ENCODE measurements at places on chromosomes 3 and 15.
A peak's percentile ranks its signal among the peaks of the same experiment; 100 is the strongest.

GRCh38 chr3:133888726-133889340 is 6.8 kb downstream of the RAB6B start:
- DNase-seq: no peak

GRCh38 chr3:55912880-55913279 is 425.8 kb upstream of the WNT5A start:
- no peak for DNase-seq

DNA sequence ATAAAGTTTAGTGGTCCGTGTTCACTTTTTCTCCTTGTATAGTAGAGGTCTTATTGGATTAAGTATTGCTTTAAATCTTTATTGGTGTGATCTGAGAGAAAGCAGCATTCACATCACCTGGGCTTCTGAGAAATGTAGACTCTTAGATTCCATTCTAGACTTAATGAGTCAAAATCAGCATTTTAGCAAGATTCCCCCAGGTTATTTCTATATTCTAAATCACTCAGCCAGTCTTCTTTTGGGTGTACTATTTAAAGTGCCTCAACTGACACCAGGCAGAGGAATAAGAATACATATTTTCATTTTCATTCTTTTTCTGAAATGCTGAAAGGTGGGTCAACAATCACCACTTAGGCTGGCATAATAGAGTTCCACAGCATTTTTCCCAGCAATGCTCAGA is 481.7 kb downstream of the TUSC7 start:
- DNase-seq: no peak

DNA sequence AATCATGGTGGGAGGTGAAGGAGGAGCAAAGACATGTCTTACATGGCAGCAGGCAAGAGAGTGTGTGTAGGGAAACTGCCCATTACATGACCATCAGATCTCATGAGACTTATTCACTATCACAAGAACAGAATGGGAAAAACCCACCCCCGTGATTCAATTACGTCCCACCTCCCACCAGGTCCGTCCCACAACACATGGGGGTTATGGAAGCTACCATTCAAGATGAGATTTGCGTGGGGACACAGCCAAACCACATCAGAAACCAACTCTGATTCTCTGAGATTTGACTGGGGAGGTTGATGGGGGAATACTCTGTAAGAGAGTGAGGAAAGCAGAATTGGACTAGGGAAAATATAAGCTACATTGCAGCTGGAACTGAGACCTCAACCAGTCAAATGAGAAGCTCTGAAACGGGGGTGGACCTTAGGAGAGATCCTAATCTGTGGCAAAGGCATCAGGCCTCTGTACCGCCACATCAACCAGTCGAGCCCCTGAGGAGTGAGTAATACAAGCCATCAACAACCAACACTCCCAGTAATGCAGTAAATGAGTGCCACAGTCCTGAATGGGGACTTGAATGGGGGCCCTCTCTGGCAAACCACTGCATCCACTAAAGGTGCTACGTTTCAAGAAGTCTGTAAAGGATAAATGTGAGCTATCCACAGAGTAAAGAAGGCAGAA is 207.9 kb upstream of the GADL1 start:
- no peak for DNase-seq

GRCh38 chr3:176611703-176612102 is 585.6 kb downstream of the TBL1XR1 start:
- no peak for DNase-seq

DNA sequence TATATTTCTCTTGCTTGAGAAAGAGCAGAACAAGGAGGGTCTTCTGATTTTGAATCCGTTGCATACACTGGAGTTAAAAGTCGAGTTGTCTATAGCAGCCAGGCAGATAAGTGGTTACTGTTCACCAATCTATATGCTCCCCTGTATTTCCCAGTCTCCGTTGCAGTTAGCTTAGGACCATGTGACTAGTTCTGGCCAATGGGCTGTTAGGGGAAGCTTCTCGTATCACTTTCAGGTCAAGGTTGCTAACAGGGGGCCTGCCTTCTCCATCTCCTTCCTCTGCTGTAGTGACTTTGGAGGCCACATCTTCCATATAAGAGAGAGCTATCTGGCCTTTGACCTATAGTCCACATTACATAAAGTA is 188.5 kb upstream of the KBTBD8 start:
- DNase-seq: no peak

GRCh38 chr15:76979331-76979925 is 15.5 kb upstream of the PSTPIP1 start:
- no peak for DNase-seq

DNA sequence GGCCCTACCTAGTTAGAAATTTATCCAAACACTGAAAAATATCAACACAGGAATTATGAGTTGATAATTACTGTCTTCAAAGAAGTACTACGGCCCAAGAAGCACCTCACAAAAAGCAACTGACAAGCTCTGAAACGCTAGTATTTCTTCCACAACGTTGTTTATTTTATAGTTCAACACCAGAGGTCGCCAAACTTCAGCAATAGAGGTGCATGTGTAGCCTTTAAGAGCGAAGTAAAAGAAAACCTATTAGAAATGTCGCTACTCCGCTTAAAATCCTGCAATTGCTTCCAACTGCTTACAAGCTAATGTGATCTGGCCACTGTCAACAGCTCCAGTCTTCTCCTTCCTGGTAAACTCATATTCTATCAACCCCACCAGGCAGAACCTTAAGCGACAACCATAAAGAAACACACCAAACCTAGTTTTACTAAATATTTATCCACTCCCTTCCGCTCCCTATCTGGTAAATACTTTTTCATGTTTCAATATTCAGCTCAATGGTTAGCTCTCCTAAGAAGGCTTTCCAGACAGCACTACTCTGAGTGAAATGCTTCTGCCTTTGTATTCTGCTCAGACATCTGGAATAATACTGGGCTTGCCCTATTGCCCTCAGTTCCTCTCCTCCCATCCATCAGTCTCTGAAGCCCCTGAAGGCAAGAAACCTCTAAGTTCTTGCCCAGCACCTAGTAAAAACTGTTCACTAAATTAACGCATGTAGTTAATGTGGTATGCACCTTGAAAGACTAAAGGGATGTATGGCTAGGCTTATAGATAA is 110.2 kb downstream of the NR1I2 start:
- DNase-seq: peak; percentile 58

- no peak for DNase-seq
Observed at GRCh38 chr15:60399246-60399915, 1.6 kb upstream of the ANXA2 start.

DNA sequence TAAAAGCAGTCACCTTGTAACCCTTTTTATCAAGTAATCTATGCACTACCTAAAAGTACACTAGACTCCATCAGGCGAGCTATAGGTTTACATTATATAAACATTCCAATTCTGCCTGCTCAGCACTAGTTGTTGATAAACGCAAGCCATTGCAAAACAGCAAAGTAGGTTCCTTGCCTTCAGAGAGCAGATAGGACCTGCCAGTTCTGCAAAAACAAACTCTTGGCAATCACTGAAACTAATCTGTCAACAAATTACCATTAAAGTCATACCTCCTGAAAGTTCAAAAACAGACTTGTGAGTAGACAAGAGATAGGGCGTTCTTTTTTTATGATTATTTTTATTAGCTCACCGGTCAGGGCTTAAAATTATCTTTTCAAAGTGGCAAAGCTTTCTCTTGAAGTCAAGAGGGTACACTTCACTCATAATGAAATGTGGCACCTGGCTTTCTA is 392.5 kb downstream of the FOXP1 start:
- no peak for DNase-seq

- DNase-seq: no peak
Observed at GRCh38 chr3:149620291-149621020, 37.4 kb downstream of the WWTR1 start.

GRCh38 chr3:43613976-43614375 is 7.8 kb downstream of the ANO10 start:
- no peak for DNase-seq

GRCh38 chr3:190101320-190102011 is 19.2 kb downstream of the P3H2 start:
- peak; percentile 50 for DNase-seq

DNA sequence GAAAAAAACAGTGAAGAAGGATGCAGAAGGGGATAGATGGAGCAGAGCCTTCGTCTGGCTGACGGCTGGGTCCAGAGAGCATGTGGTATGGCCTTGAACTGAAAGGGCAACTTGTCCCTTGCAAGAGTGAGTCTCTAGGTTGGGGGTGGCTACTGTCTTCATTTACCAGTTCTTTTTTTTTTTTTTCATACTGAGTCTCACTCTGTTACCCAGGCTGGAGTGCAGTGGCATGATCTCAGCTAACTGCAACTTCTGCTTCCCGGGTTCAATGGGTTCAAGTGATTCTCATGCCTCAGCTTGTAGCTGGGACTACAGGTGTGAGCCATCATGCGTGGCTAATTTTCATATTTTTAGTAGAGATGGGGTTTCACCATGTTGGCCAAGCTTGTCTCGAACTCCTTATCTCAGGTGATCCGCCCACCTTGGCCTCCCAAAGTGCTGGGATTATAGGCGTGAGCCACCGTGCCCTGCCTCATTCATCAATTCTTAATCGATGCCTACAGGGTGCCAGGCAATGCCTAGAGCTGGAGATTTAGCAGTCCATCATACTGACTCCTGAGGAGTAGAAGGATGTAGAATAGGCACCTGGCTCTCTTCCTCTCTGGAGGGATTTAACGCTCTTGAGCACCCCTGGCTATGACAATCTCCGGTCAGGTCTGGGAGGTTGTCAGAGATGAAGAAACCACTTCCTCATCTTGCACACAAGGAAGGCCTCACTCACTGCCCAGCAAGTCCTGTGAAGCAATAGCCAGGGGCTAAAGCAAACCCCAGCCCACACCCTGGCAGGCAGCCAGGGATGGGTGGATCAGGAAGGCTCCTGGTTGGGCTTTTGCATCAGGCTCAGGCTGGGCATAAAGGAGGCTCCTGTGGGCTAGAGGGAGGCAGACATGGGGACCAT is at the start of gene CAMP:
Gene CAMP, plus strand, starts transcription at position 880 of the 898 bp plus-strand sequence. Its CDS starts 17 bp downstream, at position 897.
- DNase-seq: no peak

DNA sequence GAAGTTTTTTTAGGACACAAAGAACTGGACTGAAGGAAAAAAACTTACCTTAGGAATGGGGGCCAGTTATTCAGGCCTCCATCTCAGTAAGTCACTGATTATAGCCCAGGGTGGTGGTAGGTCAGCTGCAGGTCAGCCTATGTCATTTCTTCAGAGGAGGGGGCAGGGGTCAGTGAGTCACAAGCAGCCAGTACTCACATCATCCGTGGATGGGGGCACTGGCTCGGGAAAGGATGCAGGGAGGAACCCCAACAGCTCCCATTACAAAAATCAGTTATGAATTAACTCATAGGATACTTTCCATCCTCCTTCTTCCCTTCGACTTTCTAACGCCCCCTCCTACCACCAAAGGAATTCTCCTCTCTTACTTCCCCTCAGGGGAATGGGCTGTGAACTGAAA is 578.3 kb downstream of the PDCD6IP start:
- DNase-seq: no peak

DNA sequence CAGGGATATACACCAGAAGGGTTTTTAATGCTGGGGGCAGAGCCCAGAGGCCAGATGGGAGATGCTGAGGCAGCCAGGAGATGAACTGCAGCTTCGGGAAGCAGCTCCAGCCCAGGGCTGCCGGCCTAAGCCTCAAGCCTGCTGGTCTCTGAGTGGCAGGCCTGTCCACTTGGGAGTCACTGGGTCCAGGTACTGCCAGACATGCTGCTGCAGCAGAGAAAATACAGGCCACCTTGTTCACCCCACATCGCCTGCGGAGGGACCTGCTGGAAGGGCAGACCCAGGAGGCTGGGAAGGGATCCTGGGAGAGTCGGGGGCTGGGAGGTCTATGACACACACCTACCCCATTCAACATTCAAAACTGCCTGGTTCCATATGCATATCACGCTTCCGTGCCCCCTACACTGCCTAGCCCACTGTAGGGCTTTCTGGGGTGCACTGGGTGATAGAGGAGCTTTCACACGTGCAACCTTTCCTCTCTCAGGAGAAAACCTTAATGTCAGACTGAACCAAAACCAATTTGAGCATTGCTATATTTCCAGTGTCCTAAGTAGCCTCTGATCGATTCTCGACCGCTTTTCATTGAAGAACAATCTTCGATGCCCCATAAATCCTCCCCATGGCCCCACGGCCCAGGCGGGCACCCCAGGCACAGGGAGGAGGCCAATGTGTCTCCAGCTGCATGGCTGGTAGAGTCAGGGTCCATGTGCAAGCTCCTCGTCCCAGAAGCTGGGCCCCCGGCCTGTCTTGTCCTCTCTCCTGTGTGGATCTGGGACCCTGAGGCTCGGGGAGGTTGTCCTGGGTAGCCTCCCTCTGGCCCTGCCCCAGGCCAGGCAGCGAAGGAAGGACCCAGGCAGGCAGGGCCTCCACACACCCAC is 147.4 kb downstream of the ATP10A start:
- no peak for DNase-seq

- DNase-seq: no peak
Observed at GRCh38 chr3:191026746-191027145, 164.3 kb upstream of the GMNC start.

DNA sequence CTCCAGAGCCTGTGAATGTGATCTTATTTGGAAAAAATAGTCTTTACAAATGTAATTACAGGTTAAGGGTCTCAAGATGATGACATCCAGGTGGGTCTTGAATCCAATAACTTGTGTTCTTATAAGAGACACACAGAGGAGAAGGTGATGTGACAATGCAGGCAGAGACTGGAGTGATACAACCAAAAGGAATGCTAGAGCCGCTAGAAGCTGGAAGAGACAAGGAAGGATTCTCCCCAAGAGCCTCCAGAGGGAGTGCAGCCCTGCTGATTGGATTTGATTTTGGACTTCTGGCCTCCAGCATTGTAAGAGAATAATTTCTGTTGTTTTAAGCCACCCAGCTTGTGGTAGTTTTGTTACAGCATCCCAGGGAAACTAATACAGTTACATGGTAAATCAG is 9.7 kb downstream of the MYH15 start:
- no peak for DNase-seq

GRCh38 chr3:128068156-128068620 is 16.0 kb downstream of the SEC61A1 start:
- DNase-seq: peak; percentile 59

GRCh38 chr15:41827290-41827879 is 507 bp upstream of the JMJD7 start:
- DNase-seq: no peak

DNA sequence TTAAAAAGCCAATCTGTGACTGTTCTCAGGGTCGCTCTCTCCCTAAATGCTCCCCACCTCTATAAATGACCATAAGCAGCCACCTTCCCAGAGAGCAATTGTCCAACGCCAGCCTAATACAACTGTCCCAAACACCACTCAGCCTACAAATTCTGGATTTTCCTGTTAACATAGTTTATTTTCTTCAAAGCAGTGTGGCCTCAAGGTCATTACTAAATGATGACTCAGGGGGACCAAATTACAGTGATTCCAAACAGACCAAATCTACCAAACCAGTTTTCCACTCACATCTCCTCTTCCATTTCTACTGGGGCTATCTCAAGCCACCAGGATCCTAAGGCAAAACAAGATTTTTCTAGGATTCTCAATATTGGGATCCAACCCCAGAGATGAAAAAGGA is 22.5 kb downstream of the HEXA start:
- DNase-seq: no peak

DNA sequence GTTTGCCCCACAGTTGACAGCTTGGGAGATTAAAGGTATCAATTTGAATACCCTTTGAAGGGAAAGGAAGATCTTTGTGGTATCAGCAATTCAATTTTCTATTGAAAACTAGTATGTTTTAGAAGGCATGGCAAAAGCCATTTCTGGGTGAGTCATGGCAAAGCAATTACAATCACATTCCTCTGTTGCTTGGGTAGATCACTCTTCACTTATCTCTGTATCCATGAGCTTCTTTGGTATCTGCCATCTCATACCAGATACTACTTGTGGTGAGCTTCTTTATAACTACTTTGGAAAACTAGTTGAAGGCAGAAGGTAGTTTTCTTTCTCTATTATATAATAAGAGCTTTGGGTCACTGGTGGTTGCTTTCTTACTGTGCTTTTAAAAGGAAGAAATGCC is 28.3 kb upstream of the LSAMP start:
- DNase-seq: peak; percentile 45
